Naive thymus-derived CD4-positive, alpha-beta T cell (primary cell): ENCODE measurements at places on chromosomes 16 and 17. TPM values are rescaled to one million over a fixed set of nuclear protein-coding genes. Genes with fewer than 3 reads are reported as not detected.

The C1QTNF1 gene
- polyA plus RNA-seq: not detected

The HBA2 gene
- polyA plus RNA-seq: not detected

The CNTNAP4 gene
- not detected for polyA plus RNA-seq

The OMG gene
- polyA plus RNA-seq: not detected

The HSD17B1 gene
- polyA plus RNA-seq: 0.59 TPM

GRCh38 chr16:11297492-11298142 lies 16.5 kb upstream of the PRM1 start:
- peaks cover 8% of the 10 kb centered on the region for H3K4me1 ChIP-seq
- H3K27me3 ChIP-seq: no peaks in the 10 kb centered on the region
- no peaks in the 10 kb centered on the region for H3K36me3 ChIP-seq
- DNase-seq: peak; percentile 64
- peak overlapping the region; percentile 49 for H3K4me3 ChIP-seq
- H3K27ac ChIP-seq: no peak overlapping the region

DNA sequence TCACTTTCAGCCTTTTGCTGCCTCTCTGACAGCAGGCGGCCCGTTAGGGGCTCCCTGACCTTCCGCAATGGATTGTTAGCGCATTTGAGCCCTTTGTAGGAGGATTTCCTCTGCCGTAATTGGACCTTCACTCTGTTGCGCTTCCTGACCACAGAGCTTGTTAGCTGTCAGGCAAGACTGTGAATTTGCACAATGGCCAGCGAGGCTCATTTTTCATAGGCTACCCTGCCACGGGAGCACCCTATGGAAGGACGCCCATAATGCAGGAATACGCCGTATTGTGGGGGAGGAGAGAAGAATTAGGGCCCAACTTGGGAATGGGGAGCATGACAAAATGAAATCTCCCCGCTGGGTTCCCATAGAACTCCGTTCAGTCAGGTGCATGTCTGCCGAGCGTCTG lies 205.2 kb upstream of the NLRP1 start:
- no peak for DNase-seq
- H3K27ac ChIP-seq: no peak overlapping the region
- no peaks in the 10 kb centered on the region for H3K27me3 ChIP-seq
- no peak overlapping the region for H3K4me3 ChIP-seq
- H3K4me1 ChIP-seq: no peaks in the 10 kb centered on the region

GRCh38 chr16:31129568-31130335 lies 5.8 kb downstream of the PRSS8 start:
- no peak overlapping the region for H3K27ac ChIP-seq
- no peak overlapping the region for H3K4me3 ChIP-seq
- no peak for DNase-seq
- peaks cover 5% of the 10 kb centered on the region for H3K36me3 ChIP-seq
- no peaks in the 10 kb centered on the region for H3K27me3 ChIP-seq

DNA sequence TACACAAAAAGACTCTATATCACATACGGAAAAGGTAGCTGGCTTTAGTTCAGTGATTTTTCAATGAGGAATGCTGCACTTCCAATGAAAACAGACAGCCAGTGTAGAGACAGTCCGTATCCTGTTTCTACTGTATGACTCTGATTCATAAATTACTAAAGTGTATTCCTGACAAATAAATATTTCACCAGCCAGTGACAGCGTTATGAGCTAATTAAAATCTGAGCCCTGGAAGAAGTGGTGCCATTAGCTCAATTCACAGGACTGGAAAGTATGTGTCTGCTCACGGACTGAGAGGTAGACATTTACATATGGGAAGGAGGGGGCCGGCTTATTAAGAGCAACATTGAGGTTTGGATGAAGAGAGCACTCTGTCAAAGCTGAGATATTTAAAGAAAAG lies 207.9 kb upstream of the RBFOX1 start:
- H3K4me1 ChIP-seq: no peaks in the 10 kb centered on the region
- no peaks in the 10 kb centered on the region for H3K36me3 ChIP-seq
- no peaks in the 10 kb centered on the region for H3K27me3 ChIP-seq
- no peak overlapping the region for H3K4me3 ChIP-seq

DNA sequence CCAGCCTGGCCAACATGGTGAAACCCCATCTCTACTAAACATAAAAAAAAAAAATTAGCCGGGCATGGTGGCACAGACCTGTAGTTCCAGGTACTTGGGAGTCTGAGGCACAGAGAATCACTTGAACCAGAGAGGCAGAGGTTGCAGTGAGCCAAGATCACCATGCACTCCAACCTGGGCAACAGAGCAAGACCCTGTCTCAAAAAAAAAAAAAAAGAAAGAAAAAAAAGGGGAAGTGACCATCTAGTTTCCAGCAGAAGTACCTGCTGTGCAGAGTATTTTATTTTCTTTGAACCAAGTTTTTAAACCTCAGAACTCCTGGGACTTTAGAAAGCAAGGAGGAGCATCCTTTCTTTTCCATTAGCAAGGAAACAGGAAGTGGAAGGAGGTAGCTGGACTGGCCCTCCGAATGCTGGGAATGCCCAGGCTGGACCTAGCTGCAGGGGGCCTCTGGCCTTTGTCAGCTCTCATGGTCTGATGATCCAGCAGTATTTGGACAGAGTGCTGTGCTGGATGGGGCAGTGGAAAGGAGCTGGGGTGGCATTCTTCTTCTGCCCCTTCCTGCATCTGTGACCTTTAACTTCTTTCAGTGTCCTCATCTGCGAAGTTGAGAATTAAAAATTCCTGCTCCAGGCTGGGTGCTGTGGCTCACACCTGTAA lies 6.6 kb downstream of the GID4 start:
- DNase-seq: no peak
- H3K4me3 ChIP-seq: no peak overlapping the region
- no peaks in the 10 kb centered on the region for H3K36me3 ChIP-seq
- no peak overlapping the region for H3K27ac ChIP-seq
- H3K27me3 ChIP-seq: no peaks in the 10 kb centered on the region

GRCh38 chr17:44960691-44961090 lies 7.4 kb downstream of the C1QL1 start:
- peaks cover 9% of the 10 kb centered on the region for H3K27me3 ChIP-seq
- no peaks in the 10 kb centered on the region for H3K36me3 ChIP-seq
- H3K4me3 ChIP-seq: no peak overlapping the region
- no peak overlapping the region for H3K27ac ChIP-seq

DNA sequence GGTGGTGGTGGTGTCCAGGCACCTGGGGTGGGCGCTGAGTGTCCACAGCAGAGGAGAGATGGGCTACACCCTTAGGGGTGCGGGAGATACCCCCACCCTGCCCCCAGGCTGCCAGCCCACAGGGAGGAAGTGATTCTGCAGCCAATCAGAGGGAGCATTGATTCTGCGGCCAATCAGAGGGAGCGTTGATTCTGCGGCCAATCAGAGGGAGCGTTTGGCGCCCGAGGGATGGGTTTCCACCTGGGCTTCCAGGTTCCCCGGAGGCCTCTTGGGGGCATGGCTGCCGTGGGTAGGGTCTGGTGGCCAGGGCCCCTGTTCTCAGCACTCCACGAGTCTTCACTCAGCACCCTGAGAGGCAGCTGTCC lies 28.2 kb upstream of the ACSF3 start:
- H3K27me3 ChIP-seq: no peaks in the 10 kb centered on the region
- H3K27ac ChIP-seq: no peak overlapping the region
- no peak overlapping the region for H3K4me3 ChIP-seq
- H3K36me3 ChIP-seq: no peaks in the 10 kb centered on the region
- H3K4me1 ChIP-seq: no peaks in the 10 kb centered on the region

GRCh38 chr17:13931111-13931526 lies 138.2 kb upstream of the COX10 start:
- no peaks in the 10 kb centered on the region for H3K36me3 ChIP-seq
- no peaks in the 10 kb centered on the region for H3K4me1 ChIP-seq
- no peak overlapping the region for H3K27ac ChIP-seq
- DNase-seq: no peak

DNA sequence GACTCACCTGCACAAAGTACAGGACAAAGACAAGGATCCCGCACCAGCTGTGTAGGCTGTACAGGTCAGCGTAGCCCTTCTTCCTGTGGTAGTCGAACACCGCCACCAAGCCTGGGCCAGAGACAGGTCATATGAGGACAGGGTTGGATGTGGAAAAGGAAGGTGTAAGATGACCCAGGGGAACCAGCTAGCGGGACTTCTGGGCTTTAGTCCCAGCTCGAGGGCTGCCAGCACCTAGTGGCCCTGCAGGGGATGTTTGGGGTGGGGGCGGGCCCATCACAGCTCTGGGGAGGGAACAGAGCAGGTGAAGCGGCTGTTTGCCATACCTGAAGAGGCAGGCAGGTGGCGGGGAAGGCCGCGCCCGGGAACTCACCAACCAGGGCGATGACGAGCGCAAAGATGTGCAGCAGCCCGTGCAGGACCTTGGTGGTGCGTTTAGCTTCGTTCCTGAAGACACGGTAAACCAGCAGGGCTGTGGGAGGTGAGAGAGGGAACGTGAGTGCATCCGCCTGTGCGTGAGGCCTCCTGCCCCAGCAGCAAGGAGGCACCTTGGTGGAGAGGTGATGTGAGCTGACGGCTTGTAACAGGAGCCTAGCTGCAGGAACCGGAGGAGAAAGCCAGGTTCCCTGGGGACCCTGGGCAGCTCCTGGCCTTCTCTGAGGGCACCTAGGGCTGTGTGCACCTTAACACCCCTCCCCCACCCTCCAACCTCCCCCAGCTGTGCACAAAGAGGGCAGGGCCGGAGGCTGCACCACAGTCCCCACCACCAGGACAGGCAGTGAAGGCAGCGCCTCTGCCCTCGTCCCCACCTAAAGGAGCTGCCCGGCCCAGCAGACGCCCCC lies 10.2 kb downstream of the CYB561 start:
- peaks cover 19% of the 10 kb centered on the region for H3K4me1 ChIP-seq
- no peaks in the 10 kb centered on the region for H3K36me3 ChIP-seq
- no peak overlapping the region for H3K27ac ChIP-seq
- no peak for DNase-seq
- no peak overlapping the region for H3K4me3 ChIP-seq
